Thoracic aorta (tissue), 2 donors: ENCODE measurements at places on chromosomes 12 and 14. TPM values are rescaled to one million over a fixed set of nuclear protein-coding genes. Genes with fewer than 3 reads are reported as not detected.

DNA sequence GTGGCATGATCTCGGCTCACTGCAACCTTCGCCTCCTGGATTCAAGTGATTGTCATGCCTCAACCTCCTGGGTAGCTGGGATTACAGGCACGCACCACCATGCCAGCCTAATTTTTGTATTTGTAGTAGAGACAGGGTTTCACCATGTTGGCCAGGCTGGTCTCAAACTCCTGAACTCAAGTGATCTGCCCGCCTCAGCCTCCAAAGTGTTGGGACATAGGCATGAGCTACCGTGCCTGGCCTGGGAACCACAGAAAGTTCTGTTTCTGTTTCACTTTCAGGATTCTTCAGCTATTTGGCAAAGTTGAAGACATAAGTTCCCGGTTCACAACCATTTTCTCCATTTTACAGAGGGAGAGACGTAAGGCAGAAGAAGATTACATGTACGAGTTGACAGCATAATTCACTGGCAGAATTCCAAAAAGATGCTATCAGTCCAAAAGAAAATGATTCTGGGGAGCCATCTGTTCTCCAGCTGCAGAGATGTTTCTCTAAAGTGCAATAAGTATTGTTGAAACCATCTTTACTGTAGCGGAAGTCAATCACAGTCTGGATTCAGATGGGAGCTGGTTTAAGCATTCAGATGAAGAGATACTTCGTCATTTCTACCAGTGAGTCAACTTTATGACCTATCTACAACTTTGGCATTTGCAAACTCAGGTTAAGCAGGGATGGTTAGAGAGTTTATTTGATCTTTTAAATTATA lies 8.1 kb upstream of the RNF34 start:
- DNase-seq: no peak
- H3K36me3 ChIP-seq: no peaks in the 10 kb centered on the region
- no peak overlapping the region for H3K27ac ChIP-seq
- no peaks in the 10 kb centered on the region for H3K27me3 ChIP-seq
- H3K4me3 ChIP-seq: peak overlapping the region; percentile 54
- peaks cover 2% of the 10 kb centered on the region for H3K4me1 ChIP-seq

- no peaks in the 10 kb centered on the region for H3K27me3 ChIP-seq
- no peaks in the 10 kb centered on the region for H3K4me1 ChIP-seq
- no peak for DNase-seq
- no peak overlapping the region for H3K27ac ChIP-seq
- H3K4me3 ChIP-seq: no peak overlapping the region
Measured at GRCh38 chr14:99887407-99887806, 94.2 kb downstream of the EML1 start.

GRCh38 chr12:112480931-112481330 lies 62.2 kb downstream of the PTPN11 start:
- peaks cover 1% of the 10 kb centered on the region for H3K4me1 ChIP-seq
- no peak overlapping the region for H3K27ac ChIP-seq
- H3K36me3 ChIP-seq: peaks cover 54% of the 10 kb centered on the region
- H3K4me3 ChIP-seq: no peak overlapping the region
- no peak for DNase-seq

DNA sequence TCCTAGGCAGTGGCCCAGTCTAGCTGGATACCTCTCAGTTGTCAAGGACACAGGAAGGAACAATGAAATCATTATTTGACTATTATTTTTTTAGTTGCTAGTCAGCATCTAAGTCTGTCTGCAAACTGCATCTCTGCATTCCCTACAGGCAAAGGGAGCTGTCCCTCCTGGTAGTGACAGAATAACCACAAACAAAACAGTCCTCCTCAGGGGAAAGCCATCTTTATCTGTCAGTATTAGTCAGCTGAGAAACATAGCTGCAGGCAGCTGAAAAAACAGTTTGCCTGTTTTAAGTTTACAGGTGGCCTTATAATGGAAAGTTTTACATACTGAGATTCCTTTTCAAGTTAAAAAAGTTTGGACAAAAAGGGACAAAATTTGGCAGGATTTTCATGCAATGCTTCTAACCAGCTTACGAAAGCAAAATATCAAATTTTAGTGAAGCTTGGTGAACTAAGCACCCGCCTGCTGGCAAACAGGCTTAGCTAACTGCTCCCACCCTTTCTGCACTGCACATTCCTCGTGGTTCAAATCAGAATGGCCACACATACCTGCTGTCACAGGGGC lies 29.5 kb downstream of the SLC25A21 start:
- H3K36me3 ChIP-seq: no peaks in the 10 kb centered on the region
- H3K27ac ChIP-seq: no peak overlapping the region
- H3K4me3 ChIP-seq: no peak overlapping the region
- DNase-seq: no peak

Gene KCNH3
- total RNA-seq: 0.35 TPM

DNA sequence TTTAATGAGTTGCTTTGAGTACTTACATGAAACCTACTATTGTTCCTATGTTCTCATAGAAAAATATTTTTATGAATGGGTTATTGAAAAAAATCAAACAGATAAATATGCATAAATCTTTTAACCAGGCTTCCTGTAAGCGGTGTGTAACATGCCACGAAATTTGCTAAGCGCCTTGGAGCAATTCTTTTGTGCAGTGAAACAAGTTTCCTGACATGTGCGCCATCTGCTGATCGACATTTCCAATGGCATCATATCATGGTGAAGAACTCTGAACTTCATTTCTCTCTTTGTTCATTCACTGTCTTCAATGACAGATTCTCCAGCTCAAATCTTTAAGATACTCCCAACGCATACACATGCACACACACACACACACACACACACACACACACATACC lies 145.6 kb upstream of the NAV3 start:
- DNase-seq: no peak
- H3K27ac ChIP-seq: no peak overlapping the region
- peak overlapping the region; percentile 13 for H3K4me3 ChIP-seq
- no peaks in the 10 kb centered on the region for H3K27me3 ChIP-seq
- no peaks in the 10 kb centered on the region for H3K36me3 ChIP-seq

- no peak overlapping the region for H3K4me3 ChIP-seq
- no peak overlapping the region for H3K27ac ChIP-seq
- H3K27me3 ChIP-seq: no peaks in the 10 kb centered on the region
- H3K36me3 ChIP-seq: peaks cover 46% of the 10 kb centered on the region
- no peak for DNase-seq
Measured at GRCh38 chr12:132657004-132657727, 30.0 kb downstream of the POLE start.

- H3K27me3 ChIP-seq: no peaks in the 10 kb centered on the region
- H3K4me3 ChIP-seq: no peak overlapping the region
- no peaks in the 10 kb centered on the region for H3K4me1 ChIP-seq
- no peak overlapping the region for H3K27ac ChIP-seq
- no peaks in the 10 kb centered on the region for H3K36me3 ChIP-seq
Measured at GRCh38 chr12:52837413-52837741, 3.3 kb upstream of the KRT79 start.

DNA sequence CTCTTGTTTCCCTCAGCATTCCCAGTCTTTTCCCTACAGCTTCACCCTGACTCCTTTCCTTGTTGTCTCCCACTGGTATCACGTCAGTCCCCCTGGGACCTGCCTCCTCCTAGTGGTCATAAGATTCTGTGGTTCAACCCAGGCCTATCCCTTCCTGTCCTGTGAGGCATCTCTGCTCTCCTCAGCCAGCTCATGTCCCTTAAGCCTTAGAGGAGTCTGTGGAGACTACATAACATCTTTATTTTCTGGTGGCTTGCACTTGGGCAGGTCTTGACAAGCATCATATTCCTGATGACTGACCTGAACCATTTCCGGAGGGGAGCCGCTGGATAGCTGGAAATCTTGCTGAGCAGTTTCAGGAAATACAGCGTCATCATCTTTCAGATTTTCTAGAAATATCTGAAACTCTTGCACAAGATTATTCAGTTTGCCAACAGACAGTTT lies 688 bp downstream of the C12orf71 start:
- DNase-seq: no peak
- H3K4me3 ChIP-seq: no peak overlapping the region
- no peaks in the 10 kb centered on the region for H3K4me1 ChIP-seq
- no peaks in the 10 kb centered on the region for H3K27me3 ChIP-seq
- no peaks in the 10 kb centered on the region for H3K36me3 ChIP-seq
- H3K27ac ChIP-seq: no peak overlapping the region

Gene DEGS2
- total RNA-seq: not detected

DNA sequence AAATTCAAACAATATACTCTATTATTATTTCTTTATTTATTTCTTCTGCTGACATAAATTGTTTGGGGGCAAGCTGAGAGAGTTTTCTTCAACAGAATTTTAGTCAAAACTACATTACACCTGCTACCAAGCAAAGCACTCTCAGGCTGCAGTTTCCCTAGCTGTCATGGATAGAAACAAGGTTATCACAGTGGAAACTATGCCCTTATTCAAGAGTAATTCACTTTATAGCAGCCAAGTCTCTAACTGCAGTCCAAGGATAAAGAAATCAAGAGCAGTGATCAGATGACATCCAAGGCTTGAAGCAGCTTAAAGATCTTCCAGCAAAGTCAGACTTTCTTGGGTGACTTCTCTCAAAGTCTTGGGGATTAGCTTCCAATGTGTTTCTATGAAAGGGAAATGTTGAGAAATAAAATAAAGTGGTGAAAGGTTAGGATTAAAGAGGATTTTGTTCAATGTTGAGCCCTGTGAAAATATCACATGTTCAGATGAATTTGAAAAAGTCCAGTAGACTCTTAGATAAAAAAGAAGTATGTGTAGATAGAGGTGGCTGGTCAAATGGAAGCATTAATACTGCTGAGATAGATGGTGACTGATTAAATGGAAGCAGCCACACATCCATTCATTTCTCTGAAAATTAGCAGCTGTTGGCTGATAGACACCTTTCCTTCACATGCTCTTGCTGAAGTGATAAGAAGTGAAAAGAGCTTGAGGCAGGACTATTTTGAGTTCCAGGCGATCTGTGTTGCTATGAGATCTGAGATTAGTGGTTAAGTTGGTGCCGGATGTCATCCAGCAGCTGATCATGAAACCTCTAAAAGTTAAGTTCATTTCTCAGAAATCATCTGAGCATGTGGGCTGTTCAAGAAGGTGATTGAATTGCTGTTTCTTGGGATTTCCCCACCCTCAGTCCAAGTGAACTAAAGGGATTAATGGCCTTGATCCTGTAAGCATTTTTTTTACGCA lies 257.8 kb upstream of the BTG1 start:
- H3K4me1 ChIP-seq: no peaks in the 10 kb centered on the region
- no peak for DNase-seq
- no peaks in the 10 kb centered on the region for H3K27me3 ChIP-seq
- H3K36me3 ChIP-seq: no peaks in the 10 kb centered on the region
- no peak overlapping the region for H3K4me3 ChIP-seq

Gene SGPP1
- 24.6 TPM for total RNA-seq

GRCh38 chr14:101719045-101719645 lies 42.4 kb upstream of the PPP2R5C start:
- no peaks in the 10 kb centered on the region for H3K36me3 ChIP-seq
- no peak overlapping the region for H3K4me3 ChIP-seq
- no peak overlapping the region for H3K27ac ChIP-seq
- no peaks in the 10 kb centered on the region for H3K4me1 ChIP-seq

DNA sequence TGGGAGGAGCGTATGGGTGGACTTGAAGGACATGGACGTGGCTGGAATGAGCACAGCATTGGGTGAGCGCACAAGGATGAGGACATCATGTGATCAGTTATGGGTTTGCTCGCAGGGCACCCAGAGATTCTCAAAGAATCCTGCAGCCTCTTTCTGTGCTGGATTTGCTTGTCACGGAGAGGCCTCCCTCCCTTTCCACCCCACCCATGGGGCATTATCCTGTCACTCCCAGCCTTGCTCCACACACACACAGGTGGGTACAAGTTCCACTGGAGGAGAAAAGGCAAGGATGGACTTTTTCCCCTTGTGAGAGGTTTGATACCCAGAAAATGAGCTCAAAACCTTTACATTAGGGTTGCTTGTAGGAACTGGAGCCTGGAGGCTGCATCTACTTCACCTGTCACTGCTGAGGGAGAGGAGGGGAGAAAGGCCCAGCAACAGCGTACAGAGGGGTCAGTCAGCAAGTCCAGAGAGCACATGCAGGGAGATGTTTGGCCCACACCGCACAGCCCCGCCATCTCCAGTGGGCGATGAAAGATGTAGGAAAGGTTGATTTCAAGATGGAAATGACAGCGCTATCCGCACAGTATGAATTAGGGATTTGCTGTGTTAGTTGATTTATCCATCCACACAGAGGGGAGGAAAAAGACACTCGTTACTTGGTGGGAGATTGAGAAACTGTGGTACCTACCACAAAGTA lies 112.7 kb downstream of the GCH1 start:
- no peak for DNase-seq
- no peaks in the 10 kb centered on the region for H3K27me3 ChIP-seq
- peaks cover 24% of the 10 kb centered on the region for H3K36me3 ChIP-seq

- no peak overlapping the region for H3K4me3 ChIP-seq
- H3K27ac ChIP-seq: no peak overlapping the region
- no peaks in the 10 kb centered on the region for H3K4me1 ChIP-seq
- no peak for DNase-seq
- H3K27me3 ChIP-seq: no peaks in the 10 kb centered on the region
Measured at GRCh38 chr12:98401427-98401826, 114.0 kb upstream of the TMPO start.

Gene TSPAN19
- total RNA-seq: not detected

Gene CLMN
- 7.3 TPM for total RNA-seq

GRCh38 chr12:93972411-93973208 lies 175.8 kb upstream of the PLXNC1 start:
- H3K27me3 ChIP-seq: no peaks in the 10 kb centered on the region
- peaks cover 24% of the 10 kb centered on the region for H3K4me1 ChIP-seq
- H3K27ac ChIP-seq: peak overlapping the region; percentile 74
- no peak for DNase-seq
- no peaks in the 10 kb centered on the region for H3K36me3 ChIP-seq

GRCh38 chr14:77120771-77121743 lies 20.5 kb downstream of the ZDHHC22 start:
- H3K27ac ChIP-seq: peak overlapping the region; percentile 22
- no peak for DNase-seq

- H3K36me3 ChIP-seq: peaks cover 11% of the 10 kb centered on the region
- no peak for DNase-seq
- H3K4me1 ChIP-seq: no peaks in the 10 kb centered on the region
- no peak overlapping the region for H3K27ac ChIP-seq
- H3K27me3 ChIP-seq: no peaks in the 10 kb centered on the region
- no peak overlapping the region for H3K4me3 ChIP-seq
Measured at GRCh38 chr12:123931686-123932321, 40.8 kb downstream of the CCDC92 start.

- H3K4me1 ChIP-seq: peaks cover 2% of the 10 kb centered on the region
- no peak overlapping the region for H3K4me3 ChIP-seq
- peak overlapping the region; percentile 38 for H3K27ac ChIP-seq
- H3K36me3 ChIP-seq: peaks cover 63% of the 10 kb centered on the region
- DNase-seq: no peak
Measured at GRCh38 chr12:53538209-53538689, 31.0 kb upstream of the NPFF start.

Gene PCK2
- total RNA-seq: 11.4 TPM

GRCh38 chr14:22314183-22314820 lies 274.7 kb downstream of the DAD1 start:
- DNase-seq: no peak

DNA sequence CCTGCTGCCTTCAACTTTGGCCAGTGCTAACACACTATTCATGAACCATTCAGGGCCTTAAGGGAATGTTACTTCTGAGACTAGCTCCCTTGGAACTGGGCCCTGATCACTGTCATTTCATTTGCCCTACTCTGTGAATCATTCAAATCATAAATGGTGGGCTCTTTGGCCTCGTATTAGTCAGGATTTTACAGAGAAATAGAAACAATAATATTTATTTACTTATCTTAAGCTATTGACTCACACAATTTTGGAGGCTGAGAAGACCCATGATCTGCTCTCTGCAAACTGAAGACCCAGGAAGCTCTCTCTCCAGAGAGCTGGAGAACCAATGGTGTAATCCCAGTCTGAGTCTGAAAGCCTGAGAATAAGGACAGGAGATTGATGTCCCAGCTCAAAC lies 398.5 kb downstream of the LRIG3 start:
- no peak overlapping the region for H3K4me3 ChIP-seq
- no peak overlapping the region for H3K27ac ChIP-seq
- no peaks in the 10 kb centered on the region for H3K36me3 ChIP-seq
- H3K4me1 ChIP-seq: no peaks in the 10 kb centered on the region
- DNase-seq: no peak
